ENCODE measurements at places on chromosomes 2 and 18. TPM values are rescaled to one million over a fixed set of nuclear protein-coding genes. Genes with fewer than 3 reads are reported as not detected.

GRCh38 chr2:105321875-105322646 is 7.5 kb downstream of the TGFBRAP1 start:
- no peaks in the 10 kb centered on the region for H3K4me1 ChIP-seq
- no peaks in the 10 kb centered on the region for H3K36me3 ChIP-seq
- no peak for DNase-seq
- no peak overlapping the region for H3K27ac ChIP-seq

DNA sequence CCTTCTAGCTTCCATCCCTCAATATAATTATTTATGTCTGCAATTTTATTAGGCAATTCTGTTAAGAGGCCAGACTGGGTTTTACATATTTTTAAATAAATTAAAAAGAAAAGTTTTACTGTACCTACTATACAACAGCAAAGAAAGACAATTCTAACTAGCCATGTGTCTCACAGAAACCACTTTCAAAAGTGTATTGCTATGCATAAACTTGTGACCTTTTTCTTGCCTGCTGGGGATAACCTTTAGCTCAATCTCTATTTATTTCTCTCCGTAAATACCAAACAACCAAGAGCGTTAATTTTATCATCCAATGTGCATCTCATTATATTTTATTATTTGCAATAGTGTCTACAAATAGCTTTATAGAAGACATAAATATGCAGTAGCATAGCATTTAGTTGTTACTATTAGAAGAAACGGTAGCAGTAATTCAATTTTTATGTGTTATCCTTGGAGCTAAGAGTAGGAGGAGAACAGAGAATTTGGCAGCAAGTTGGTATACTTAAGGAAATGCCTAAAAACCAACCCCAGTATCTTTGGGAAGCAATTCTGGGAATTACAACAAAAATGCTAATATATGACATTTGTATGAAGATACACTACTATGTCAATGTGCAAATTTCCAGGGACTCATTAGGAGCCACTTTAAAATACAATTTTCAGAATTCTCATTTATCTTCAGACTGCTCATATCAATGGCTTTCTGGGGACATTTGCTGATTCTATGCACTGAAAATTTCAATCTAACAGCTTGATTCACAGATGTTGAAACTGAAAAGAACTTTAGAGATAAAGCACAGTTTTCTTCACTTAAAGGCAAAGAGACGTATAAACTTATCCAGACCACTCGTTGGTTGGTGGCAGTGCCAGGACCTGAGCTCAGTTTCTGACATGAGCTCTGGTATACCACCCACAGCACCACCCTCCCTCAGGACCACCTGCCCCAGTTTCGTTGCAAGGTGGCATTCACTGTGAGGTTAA is 23.0 kb upstream of the RTN4 start:
- H3K27me3 ChIP-seq: peaks cover 2% of the 10 kb centered on the region
- no peak for DNase-seq
- H3K4me1 ChIP-seq: no peaks in the 10 kb centered on the region
- H3K27ac ChIP-seq: no peak overlapping the region

DNA sequence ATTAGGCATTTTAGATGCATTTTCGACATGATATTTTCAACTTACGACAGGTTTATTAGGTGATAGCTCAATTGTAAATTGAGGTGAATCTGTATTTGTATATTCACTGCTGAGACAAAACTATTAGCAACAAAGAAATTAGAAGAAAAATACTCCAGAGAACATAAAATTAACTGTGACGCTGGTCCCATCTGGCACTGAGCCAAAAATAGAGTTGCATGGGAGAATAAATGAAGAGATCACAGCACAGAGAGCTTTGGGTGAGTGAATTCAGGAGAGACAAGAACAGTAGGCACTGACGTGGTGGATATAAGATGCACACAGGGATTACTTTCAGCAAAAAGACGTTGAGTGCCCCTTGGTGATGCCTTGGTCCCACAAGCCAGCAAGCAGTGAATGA is 306.2 kb upstream of the RAB6C start:
- no peaks in the 10 kb centered on the region for H3K4me1 ChIP-seq
- H3K27me3 ChIP-seq: no peaks in the 10 kb centered on the region
- H3K4me3 ChIP-seq: no peak overlapping the region
- H3K36me3 ChIP-seq: no peaks in the 10 kb centered on the region

Gene NT5DC4
- total RNA-seq: not detected

Gene ALLC
- total RNA-seq: not detected

Gene UPP2
- total RNA-seq: not detected

Gene LYPD1
- not detected for total RNA-seq

Gene KIAA2012
- not detected for total RNA-seq

DNA sequence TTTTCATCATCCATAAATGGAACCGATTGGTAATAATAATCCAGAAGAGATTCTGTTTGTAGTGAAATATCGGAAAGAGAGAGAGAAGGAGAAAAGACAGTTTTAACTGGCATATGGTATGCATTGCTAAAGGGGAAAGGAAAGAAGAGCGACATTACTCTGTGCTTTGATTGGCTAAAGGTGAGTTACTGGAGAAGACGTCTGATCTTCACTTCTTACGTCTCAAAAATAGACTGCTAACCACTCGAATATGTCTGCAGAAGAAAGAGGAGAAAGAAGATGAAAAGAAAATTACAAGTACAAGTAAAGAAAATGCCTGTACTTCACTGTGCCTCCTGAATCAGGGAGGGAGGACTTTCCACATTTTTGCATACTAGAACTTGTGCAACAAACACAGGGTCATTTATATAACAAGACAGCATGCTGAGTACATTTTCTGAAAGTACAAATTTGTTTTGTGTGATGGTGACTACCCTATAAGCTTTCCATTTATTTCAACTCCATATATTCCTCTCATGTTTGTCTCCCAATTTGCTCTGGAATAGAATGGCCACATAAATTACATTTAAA is 787.2 kb downstream of the RNF144A start:
- H3K36me3 ChIP-seq: no peaks in the 10 kb centered on the region
- no peaks in the 10 kb centered on the region for H3K4me1 ChIP-seq
- no peaks in the 10 kb centered on the region for H3K27me3 ChIP-seq
- H3K27ac ChIP-seq: no peak overlapping the region

Gene ANKRD12
- total RNA-seq: 193 TPM

Gene NEB
- 1.3 TPM for total RNA-seq

Gene PHLPP1
- total RNA-seq: 6.9 TPM

GRCh38 chr2:241015439-241015838 is 17.0 kb downstream of the SNED1 start:
- H3K27ac ChIP-seq: no peak overlapping the region
- no peak for DNase-seq
- H3K4me3 ChIP-seq: no peak overlapping the region
- no peaks in the 10 kb centered on the region for H3K36me3 ChIP-seq
- peaks cover 15% of the 10 kb centered on the region for H3K4me1 ChIP-seq
- no peaks in the 10 kb centered on the region for H3K27me3 ChIP-seq

Gene TXNDC2
- total RNA-seq: not detected

GRCh38 chr18:55355223-55355622 is 232.8 kb downstream of the TCF4 start:
- no peak overlapping the region for H3K4me3 ChIP-seq
- DNase-seq: no peak
- H3K27ac ChIP-seq: no peak overlapping the region

DNA sequence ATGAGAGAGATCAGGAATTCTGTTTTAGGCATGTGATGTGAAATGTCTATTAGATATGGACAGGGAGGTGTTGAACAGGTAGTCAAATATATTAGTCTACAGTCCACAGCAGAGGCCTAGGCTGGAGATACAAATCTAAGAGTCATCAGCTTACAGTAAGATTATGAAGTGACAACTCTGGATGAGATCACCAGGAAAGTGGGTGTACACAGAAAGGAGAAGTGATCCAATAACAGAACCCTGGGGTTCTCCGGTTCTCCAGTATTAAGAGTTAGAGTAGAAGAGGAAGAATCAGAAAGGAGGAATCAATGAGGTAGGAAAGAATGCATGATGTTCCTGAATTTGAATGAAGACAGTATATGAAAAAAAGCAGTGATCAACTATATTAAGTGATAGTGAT is 362.3 kb downstream of the FIGN start:
- H3K36me3 ChIP-seq: no peaks in the 10 kb centered on the region
- H3K27me3 ChIP-seq: no peaks in the 10 kb centered on the region
- H3K4me1 ChIP-seq: no peaks in the 10 kb centered on the region
- H3K4me3 ChIP-seq: no peak overlapping the region
- DNase-seq: no peak
- H3K27ac ChIP-seq: no peak overlapping the region

Gene STAT4
- 83.6 TPM for total RNA-seq

DNA sequence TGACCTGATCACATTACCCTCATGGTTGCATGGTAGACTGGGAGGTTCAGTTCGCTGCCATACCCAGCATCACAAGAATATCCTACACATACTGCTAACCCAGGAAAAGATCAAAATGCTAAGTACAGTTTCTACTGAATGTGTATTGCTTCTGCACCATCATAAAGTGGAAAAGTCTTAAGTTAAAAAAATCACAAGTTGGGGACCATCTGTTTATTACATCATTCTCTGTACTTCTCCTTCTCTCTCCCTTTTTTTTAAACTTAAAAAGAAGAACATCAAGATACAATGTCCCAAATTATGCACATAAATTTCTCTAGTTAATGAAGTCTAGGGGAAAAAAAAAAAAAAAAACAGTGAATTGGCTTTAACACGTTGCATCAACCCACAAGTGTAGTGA is 43.3 kb downstream of the NBAS start:
- no peak overlapping the region for H3K27ac ChIP-seq
- no peak for DNase-seq
- H3K4me3 ChIP-seq: no peak overlapping the region

Gene SALL3
- total RNA-seq: not detected

Gene CABYR
- 1.3 TPM for total RNA-seq

- H3K36me3 ChIP-seq: no peaks in the 10 kb centered on the region
- no peak overlapping the region for H3K4me3 ChIP-seq
- no peaks in the 10 kb centered on the region for H3K4me1 ChIP-seq
- no peak overlapping the region for H3K27ac ChIP-seq
Measured at GRCh38 chr18:36424741-36425142, 127.2 kb downstream of the FHOD3 start.

DNA sequence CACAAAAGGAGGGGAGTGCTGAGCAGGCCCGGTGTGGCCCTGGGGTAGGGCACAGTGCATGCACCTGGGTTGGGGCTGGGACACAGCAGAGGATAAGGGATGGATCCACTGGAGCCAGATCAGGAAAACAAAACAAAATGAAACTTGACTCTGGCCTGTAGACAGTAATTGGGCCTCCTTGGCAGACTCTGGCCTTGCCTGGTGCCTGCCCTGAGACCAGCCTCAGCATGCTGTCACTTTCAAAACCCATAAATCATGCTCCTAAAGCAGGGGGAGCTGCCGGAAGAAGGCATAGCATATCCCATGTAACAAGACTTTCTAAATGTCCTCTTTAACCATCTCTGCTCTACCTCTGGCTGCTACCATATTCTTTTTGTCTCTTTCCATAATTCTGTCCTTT is 61.1 kb upstream of the IGFBP5 start:
- H3K27ac ChIP-seq: no peak overlapping the region
- H3K4me3 ChIP-seq: no peak overlapping the region
- H3K4me1 ChIP-seq: no peaks in the 10 kb centered on the region
- H3K36me3 ChIP-seq: no peaks in the 10 kb centered on the region
- no peak for DNase-seq
- peaks cover 19% of the 10 kb centered on the region for H3K27me3 ChIP-seq

Gene B3GNT7
- total RNA-seq: 0.53 TPM

Gene EGR4
- 0.35 TPM for total RNA-seq

Gene RAB31
- 1.6 TPM for total RNA-seq

Gene PROKR1
- total RNA-seq: not detected

DNA sequence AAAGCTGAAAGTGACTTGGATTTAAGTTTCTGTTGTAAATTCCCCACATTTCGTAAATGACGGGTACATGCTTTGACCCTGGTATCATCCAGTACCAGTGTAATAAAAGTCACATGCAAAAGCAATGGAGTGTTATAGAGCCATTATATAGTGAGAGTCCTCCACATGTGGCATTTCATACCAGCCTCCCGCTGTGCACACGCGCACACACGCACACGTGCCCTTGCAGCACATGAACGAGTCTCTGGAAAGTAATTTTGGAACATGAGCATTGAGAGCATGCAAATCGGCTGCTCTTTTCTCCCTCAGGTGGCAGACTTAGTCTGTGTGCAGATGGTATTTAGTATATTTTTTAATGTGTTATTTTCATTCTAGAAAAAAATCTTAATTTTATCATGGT is 198.1 kb downstream of the ZNF407 start:
- no peaks in the 10 kb centered on the region for H3K4me1 ChIP-seq
- H3K27ac ChIP-seq: no peak overlapping the region
- H3K4me3 ChIP-seq: no peak overlapping the region

GRCh38 chr18:45322343-45322742 is 292.9 kb upstream of the SLC14A2 start:
- H3K27ac ChIP-seq: no peak overlapping the region
- H3K27me3 ChIP-seq: no peaks in the 10 kb centered on the region
- H3K4me1 ChIP-seq: no peaks in the 10 kb centered on the region
- H3K36me3 ChIP-seq: no peaks in the 10 kb centered on the region
- no peak for DNase-seq

DNA sequence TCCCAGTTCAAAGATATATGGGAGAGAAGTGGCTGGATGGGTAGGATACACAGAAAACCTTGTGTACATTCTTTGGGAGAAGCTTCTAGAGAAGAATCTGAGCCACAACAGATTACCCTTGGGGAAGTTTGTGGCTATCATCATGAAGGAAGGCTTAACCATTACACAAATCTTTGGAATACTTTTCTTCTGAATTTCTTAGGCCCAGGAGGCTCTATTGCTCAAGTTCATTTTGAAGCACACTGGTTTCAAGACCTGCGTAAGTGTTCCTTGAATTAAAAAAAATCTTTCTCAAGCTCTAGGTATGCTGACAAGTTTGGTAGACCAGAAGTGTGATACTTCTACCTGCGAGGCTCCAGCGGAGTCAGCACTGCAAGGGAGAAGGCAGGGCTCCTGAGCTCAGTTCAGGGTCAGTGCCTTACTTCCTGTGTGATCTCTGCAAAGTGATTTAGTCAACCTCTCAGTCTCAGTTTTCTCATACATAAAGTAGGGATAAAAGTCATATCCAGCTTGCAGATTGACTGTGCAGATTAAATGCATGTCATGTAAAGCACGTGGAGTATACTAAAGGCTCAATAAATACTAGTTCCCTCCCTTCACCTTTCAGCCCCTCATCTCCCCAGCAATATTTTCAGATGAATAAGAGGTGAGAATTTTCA is 438.6 kb downstream of the DLGAP1 start:
- H3K27ac ChIP-seq: no peak overlapping the region
- H3K36me3 ChIP-seq: no peaks in the 10 kb centered on the region
- no peak overlapping the region for H3K4me3 ChIP-seq
- DNase-seq: no peak
- peaks cover 6% of the 10 kb centered on the region for H3K27me3 ChIP-seq

DNA sequence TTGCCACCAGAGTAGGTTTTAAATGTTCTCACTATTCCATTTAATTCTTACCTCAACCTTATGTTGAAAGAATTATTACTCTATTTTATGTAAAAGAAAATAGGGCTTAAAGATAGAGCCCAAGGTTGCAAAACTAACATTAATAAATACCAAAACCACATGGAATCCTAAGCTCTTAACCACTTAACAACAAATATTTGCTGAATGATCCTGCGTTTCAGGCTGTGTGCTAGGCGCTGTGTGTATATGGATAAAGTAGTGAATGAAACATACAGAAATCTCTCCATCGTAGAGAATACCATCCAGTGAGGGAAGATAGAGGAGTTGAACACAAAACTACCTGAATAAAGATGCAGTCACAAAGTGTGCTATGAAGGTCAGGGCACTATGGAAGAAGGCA is 485.1 kb downstream of the THSD7B start:
- no peak for DNase-seq
- H3K4me1 ChIP-seq: no peaks in the 10 kb centered on the region
- no peak overlapping the region for H3K27ac ChIP-seq

Measured in T-cell (primary cell).